Stimulated activated CD4-positive, alpha-beta T cell treated with anti-CD3 and anti-CD28 coated beads, Interleukin-4, amount 100 ng/mL, for 24 hours (primary cell): ENCODE measurements at places on chromosomes 1 and 21.

GRCh38 chr1:3725366-3725765, 26.9 kb upstream of the CCDC27 start:
- no peak for DNase-seq

DNA sequence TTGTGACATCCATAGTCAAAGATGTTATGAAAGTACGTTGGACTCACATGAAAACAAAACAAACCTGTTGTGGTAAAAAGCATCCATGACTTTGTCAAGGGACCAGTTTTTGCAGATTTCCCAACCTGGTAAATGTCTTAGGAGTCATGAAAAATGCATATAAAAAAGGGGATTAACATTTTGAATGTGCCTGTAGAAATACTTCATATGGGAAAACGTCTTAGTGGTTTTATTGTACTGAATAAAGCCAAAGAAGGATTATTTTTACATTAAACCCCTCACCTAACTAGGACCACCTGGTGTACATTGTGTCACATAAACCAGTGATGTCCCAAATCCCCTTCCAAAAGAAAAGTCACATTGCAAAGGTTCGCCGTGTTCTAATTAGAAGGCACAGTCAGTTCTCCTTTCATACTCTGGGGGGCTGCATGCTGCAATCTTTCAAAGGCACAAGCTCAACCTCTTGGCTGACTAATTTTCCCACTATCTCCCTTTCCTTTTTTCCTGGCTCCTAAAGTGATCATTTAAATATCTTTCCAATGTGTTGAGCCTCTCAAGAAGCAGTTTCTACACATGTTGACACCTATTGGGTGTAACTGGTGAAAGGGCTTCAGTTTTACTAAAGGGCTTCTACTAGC, 119.8 kb upstream of the SPAG17 start:
- DNase-seq = no peak

GRCh38 chr1:59143133-59143487, 153.8 kb upstream of the FGGY start:
- DNase-seq = no peak

GRCh38 chr1:25232866-25233784, 823 bp upstream of the SYF2 start:
- peak; percentile 68 for DNase-seq
